ENCODE measurements at places on chromosomes 2 and 18.

- no peak for DNase-seq
These were observed 13.2 kb upstream of the ILKAP start for GRCh38 chr2:238216651-238217184.

DNA sequence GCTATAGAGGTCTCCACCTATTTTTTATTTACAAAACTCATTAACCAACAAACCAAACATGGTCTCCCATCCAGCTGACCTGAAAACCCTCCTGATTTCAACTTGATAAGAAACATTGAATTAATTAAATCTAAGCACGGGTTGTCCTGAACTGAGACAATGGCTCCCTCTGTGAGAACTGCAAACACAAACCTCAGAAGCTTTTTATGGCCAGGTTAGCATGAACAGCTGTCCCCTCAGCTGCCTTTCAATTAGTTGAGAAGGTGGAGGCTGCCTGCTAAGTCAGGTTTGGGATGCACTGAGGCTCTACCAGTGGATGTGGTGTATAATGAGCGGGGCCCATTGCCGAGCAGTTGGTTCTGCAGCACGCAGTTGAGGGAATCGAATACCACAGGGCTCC, 258.5 kb upstream of the DDX18 start:
- DNase-seq, result no peak

GRCh38 chr2:169649278-169649677, 44.9 kb downstream of the CFAP210 start:
- no peak for DNase-seq

DNA sequence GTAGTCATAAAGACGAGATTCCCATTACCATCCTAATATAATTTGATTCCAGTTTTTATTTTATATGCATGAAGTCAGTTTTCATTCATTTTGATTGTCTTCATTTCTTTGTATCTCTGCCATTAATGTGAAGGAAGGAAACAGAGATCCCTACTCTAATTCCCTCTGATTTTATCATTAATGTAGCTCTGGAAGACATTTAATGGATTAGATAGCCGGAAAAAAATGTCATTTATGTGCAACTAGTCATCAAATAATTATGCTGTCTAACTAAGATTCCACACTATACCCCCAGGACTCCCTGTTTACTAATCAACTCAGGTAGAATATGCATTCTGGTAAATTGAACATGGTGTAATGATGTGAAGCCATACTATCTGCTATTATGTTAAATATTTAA, 19.9 kb downstream of the RHBDD1 start:
- DNase-seq, result no peak

DNA sequence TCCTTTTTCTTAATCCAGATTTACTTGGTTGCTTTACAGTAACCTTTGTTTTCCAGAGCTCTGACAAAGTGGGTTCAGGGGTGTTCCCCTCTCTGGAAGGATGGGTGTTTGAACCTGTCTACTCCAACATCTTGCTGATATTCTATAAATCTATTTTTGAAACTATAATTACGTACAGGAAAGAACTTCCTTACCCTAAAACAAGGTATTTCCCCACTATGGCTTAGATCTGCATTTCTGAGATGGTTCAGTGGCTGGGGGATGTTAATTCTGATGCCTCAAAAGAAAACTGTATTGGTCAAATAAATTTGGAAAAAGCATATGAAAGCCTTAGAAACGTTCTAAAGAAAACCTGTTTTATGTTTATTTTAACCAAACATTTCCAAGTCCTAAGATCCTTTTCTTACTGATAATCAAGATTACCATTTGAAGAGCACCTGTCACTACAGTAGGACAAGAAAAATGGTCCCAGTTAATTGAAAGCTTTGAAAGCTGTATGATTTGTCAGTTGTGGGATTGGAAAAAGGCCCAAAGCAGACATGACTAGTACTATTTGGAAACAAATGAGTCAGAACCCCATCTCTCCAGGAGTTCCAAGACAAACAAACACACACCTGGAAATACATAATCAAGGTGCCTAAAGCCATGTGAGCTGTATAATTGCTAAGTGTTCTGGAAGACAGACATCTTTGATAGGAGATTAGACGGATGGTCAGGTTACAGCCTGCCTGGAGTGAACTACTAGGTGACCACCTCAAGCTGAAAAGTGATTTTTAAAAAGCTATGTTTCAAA, 57.5 kb downstream of the KDM3A start:
- DNase-seq, result no peak

GRCh38 chr18:77750006-77750405, 500.4 kb downstream of the GALR1 start:
- DNase-seq, result no peak

DNA sequence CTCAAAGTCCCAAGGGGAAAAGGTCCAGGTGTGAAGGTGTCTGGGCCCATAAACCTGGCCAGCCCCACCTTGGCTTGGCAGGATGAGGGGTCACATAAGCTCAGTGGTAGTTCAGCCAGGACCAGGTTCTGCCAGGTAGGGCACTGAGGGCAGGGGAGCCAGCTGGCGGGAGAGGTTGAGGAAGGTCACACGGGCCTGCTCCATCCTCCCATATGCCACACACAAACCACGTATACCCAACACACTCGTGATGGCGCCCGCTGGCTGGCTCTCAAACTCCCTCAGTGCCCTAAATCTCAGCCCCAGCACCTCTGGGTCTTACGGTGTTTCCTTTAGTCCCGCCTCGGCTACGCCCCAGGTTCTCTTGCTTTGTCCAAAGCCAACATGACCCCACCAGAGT, 160.5 kb downstream of the ZFP36L2 start:
- no peak for DNase-seq

GRCh38 chr2:121897335-121897970, 142.0 kb downstream of the TSN start:
- no peak for DNase-seq

DNA sequence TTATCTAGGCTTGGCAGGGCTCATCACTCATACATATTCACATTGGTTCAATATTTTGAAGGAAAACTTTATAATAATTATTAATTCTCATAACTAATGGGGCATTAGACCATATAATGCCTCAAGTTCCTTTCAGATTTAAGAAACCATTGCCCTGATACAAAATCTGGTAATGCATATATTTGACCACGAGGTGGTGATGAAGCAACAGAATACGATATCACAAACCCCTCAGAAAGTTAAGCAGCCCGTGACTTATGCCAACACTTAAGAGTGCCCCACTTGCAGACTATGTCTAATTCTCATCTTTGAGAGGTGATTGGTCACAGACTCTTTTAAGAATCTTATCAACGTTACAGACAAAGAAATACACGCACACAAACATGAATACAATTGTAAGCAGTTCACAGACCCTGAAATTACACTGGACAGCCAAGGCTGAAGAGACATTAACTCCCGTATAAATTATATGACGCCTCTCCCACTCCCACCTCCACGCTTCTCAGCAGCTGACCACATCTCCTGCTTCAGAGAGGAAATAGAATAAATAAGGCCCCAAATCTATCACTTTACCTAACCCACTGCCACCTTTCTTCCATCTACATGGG, 20.7 kb upstream of the DNAH6 start:
- no peak for DNase-seq

DNA sequence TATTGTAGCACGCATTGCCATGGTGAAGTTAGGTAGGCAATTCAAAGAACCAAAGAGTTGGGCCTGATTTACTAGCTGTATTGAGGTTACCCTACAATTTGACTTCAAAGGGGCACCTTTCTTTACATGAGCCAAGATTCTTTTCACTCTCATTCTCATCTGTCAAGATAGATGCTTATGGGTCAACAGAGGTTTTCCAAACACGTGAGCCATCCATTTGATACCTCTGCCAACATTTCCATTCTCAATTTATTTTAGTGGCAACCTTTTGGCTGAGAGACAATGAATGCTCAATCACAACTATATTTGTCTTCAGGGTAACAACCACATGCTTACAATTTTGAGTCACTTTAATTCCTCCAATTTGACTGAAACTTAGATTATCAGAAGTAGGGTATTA, 370.6 kb upstream of the CDH20 start:
- DNase-seq, result no peak

- no peak for DNase-seq
These were observed 16.3 kb downstream of the MARCHF7 start for GRCh38 chr2:159728629-159729028.

DNA sequence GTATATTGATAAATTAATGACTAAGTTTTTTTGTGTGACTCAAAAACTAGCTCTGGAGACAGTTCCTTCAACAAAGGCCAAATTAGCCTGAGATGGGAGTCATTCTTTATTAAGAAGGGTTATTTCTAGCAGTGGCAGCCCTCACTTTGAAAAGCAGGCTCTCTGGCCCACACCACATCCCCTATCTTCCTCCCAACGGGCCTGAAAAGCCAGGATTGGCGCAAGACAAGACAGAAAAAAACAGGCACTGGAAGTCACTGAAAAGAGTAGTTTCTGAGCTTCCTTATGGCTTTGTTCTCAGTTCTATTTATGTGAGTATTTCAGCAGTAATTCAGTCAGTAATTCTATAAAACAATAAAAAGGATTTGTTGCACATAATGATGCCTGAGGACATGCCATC, 149.0 kb downstream of the LAMA3 start:
- no peak for DNase-seq

DNA sequence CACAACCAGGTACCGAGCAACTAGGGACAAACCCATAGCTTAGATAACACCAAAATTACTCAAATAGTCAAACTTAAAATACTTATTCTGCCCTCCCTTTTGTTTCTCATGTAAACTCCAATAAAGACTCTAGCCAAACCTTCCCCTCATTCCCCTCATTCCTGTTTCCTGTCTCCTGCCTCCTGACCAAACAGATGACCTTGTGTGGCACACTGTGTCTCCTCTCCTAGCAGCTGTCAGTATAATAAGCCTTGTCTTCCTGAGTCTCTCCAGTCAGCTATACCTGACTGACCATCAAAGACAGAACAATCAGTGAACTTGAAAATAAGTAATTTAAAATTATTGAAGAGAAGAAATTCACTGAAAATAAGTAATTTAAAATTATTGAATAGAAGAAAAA, 14.3 kb downstream of the SULT1C4 start:
- no peak for DNase-seq

DNA sequence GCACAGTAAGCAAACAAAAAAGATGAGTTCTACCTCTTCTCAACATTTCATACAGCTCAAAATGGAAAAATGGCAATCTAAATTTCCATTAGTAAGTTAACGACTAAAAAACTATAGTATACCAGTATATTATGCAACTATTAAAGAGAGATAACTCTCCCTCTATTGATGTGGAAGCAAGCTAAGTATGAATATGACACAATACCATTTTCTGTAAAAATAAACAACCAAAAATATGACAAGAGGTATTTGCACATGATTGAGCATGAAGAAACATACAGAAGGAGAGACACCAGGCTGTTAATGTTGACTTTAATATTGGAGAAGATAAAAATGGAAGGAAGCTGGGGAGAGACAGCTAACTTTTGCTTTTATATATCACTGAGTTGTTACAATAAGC, 103.5 kb upstream of the ARL5A start:
- DNase-seq, result no peak
